ENCODE measurements at places on chromosomes 2 and 18. TPM values are rescaled to one million over a fixed set of nuclear protein-coding genes. Genes with fewer than 3 reads are reported as not detected.

Gene GPD2
- total RNA-seq = 20.7 TPM

Gene EML6
- total RNA-seq = 18.8 TPM

Gene ABCG5
- total RNA-seq = not detected

Gene C1QL2
- total RNA-seq = not detected

Gene SERPINB13
- not detected for total RNA-seq

DNA sequence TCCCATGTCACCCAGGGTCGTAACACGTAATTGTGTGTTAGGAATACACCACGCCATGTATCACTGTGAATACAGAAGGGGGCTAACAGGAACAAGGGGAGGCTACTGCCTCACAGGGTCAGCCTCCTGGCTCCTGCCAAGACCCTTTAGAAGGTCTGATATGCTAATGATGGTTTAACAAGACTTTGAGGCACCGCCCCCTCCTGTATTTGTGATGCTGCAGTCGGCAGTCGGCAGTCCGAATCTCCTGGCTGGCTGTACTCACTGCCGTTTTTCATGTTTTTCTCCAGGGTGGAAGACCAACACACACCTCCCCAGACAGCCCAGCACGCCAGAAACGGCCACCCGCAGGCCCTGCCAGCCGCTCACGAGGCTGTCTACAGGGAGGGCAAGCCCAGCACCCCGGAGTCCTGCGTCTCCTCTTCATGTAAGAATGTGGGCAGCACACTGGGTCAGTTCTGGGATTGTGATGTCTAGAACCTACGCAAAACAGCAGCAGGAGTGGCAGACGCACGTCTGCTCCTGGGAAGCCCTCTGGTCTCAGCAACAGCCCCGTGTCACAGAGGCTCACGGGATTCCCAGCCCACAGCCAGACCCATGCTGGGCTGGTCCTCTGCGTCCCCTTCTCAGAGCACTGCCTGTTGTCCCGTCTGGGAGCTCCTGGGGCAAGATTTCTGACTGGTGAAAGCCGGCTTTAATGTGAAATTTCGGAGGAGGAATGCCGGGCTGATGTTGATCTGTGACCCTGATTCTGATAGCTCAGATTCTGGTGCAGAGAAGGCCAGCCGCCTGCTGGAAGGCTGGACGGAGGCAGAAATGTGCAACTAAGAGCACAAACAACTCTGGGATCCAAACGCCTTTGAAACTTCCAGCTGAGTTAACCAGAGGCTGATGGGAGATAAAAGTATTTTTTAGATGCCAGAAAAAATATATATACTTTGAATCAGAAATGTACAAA is 39.7 kb upstream of the B3GNT7 start:
- DNase-seq = peak; percentile 40

DNA sequence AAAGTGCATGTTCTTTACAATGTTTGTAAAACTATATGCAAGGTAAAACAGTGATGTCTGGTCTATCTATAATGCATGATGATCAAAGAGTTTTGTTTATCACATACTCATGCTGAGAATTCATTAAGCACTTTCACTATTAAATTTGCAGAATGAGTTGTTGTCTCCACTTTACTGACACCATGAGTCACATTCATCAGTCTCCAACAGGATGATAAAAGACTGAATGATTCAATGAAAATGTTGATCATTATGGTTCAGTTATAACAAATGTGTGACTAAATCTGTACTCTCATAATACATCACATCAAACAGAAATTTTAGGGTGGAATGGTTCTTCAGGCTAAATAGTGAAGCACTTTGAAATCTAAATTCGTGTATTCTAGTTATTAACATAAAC is 129.0 kb downstream of the ERBB4 start:
- DNase-seq = no peak
